Left renal pelvis (tissue), 4 donors: ENCODE measurements at places on chromosomes 1 and 21. TPM values are rescaled to one million over a fixed set of nuclear protein-coding genes. Genes with fewer than 3 reads are reported as not detected.
A peak's percentile ranks its signal among the peaks of the same experiment; 100 is the strongest.

DNA sequence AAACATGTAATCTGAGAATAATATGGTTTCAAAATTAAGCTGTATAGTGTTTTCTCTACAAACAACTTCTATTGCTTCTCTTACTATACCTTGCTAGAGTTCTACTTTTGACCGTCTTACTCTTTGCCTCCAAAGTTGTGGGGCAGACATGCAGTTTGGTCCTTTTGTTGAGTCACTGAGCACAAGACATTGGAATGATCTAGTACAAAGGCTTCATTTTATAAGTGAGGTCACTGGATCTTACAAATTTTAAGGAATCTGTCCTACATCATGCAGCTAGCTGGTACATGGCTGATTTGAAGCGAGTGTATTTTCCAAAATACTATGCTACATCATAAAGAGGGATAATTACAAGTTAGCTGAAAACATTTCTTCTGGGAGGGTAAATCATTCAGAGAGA is 28.8 kb downstream of the OR10J1 start:
- no peak for DNase-seq

The S100A7A gene
- polyA plus RNA-seq, result not detected

- no peak for DNase-seq
Measured at GRCh38 chr1:36366091-36366661, 19.5 kb downstream of the STK40 start.

- DNase-seq, result no peak
Measured at GRCh38 chr1:23424293-23425192, at the start of gene TCEA3. TCEA3 (minus strand) TSS chr1:23424748; CDS start chr1:23424633, 115 bp downstream.

The LRRC71 gene
- 1.4 TPM for polyA plus RNA-seq

DNA sequence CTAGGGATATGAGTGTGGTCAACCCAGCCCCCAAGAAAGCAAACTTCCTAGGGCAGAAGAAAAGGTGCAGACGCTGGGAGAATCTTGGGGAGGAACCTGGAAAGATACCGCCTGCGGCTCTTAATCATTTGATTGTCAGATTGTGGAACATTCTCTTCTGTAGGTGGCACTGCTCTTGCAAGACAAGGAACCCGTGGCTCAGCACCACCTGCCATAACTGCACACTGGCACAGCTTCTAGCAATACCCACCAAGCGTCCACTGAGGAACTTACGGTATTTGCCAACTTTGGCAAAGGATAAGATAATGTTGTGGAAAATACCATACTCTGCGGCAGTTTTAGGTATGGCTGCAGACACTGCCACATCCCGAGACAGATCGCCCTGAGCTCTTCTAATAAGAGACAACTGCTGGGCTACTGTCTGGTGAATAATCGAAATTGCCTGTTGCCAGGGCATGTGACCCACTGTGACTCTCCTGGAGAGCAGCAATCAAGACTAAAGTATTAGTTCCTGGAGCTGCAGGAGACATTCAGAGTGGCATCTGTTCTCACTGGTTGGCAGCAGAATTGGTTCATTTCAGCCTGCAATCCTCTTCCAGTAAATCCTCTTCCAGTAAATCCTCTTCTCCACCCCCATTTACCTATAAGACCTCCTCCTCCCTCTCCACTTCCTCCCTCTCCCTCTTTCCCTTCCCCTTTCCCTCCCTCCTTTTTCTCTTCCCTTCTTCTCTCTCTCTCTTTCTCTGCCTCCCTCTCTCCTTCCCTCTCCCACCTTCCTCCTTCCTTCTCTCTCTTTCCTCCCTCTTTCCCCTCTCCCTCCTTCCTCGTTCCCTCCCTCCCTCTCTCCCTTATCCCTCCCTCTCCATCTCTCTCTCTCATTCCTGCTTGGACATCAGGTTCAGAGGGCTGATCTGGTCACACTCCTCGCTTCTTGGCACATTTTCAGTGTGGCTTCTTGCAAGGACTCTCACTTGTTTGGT is 49.7 kb upstream of the B3GALT5 start:
- no peak for DNase-seq

DNA sequence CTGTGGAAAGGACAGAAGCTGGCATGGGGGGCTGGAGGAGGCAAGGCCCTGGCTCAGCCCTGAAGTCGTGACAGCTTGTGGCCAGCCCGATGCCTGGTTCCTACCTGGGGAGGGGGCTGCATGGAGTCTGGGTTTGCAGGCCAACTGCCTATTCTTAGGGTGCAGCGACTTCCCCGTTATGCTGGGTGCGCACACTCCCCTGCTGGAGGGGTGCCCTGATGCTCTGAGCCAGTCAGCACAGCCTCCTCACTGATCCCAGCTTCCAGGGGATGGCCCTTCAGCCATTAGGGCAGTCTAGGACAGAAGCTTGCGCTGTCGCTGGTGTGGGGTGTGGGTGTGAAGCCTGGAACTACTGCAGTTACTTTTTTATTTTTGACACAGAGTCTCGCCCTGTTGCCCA is 30.0 kb upstream of the SLC19A1 start:
- no peak for DNase-seq

The FCRLB gene
- polyA plus RNA-seq, result 5.8 TPM

DNA sequence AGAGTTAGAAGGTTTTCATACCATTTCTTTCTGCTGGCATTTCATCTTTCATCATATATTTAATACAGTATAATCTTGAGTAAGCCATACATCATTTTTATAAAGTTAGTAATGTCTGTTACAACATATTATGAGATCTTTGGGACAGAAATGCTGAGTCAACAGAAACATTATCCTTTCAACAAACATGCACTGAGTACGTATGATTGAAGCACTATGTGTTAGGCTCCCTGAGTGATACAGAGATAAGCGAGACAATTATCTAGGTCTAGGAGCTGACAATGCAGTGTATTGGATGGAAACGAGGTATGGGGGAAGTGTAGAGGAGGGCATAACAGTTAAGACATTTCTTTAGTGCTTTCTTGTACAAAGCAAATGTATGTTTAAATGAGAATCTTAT is 19.7 kb upstream of the GPR52 start:
- DNase-seq, result no peak

GRCh38 chr1:2322065-2322571 is 69.2 kb downstream of the MORN1 start:
- DNase-seq, result peak; percentile 84

GRCh38 chr1:116371752-116372151 is 1.3 kb upstream of the ATP1A1 start:
- DNase-seq, result no peak

- DNase-seq, result no peak
Measured at GRCh38 chr1:41780916-41781315, 137.8 kb downstream of the HIVEP3 start.

- no peak for DNase-seq
Measured at GRCh38 chr21:19713313-19713712, 1284.9 kb upstream of the NCAM2 start.

DNA sequence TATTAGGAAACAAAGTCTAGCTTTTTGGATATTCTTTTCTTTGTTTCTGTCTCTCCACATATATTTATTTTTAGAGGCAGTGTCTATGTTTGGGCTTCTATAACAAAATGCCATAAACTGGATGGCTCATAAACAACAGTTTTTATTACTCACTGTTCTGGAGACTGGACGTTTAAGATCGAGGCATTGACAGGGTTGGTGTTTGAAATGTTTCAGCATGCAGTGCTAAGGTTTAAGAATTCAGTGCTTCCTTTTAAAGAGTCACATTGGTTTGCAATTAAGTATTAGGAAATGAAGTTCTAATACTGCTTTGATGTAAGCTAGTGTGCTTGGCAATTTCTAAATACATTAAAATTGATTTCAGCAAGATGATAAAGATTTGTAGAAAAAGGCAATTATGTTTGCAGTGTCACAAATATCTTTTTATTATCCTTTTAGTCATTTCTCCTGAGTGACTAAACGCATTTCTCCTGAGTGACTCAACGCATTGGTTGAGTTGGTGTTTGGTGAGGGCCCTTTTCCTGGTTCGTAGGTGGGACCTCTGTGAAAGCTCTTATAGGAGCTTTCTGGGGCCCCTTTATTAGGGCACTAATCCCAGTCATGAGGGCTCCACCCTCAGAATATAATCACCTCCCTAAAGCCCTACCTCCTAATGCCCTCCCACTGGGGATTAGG is 317.0 kb downstream of the USP25 start:
- DNase-seq, result no peak

The IL22RA1 gene
- polyA plus RNA-seq, result 2.3 TPM

The HRNR gene
- polyA plus RNA-seq, result 0.13 TPM

The ZNF697 gene
- polyA plus RNA-seq, result 20.8 TPM

DNA sequence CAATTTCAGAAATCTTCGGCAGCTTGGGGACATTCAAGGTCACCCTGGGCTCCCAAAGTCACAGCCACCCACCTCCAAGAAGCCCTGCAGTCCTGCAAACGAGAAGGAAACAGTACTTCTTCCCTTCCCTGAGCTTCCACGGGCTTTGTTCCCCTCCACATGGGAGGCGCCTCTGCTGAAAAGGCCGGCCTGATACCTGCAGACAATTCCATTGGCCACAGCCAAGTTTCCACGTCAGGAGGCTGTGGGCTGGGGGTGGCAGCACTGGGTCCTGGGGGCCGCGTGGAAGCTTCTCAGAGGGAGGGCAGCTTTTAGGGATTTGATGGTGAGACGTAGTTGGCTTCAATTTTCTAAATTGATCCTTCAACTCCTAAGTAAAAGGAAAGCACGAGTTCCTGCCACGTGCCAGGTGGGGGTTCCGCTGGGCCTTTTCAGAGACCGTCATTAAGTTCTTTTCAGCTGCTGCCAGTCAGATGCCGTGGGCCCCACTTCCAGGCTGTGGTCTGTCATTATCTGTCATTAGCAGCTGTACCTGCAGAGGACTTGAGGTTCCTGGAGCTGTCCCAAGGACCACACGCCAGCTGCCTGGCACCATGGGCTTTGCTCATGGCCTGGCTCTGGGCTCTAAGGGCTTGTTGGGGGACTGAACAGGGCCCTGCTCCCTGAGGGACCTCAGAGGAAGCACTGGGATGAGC is 98.7 kb downstream of the CRYAA start:
- no peak for DNase-seq

The MASP2 gene
- 4.2 TPM for polyA plus RNA-seq

- no peak for DNase-seq
Measured at GRCh38 chr1:44553771-44554170, 120.5 kb downstream of the TMEM53 start.

The PERM1 gene
- polyA plus RNA-seq, result 0.32 TPM

- DNase-seq, result no peak
Measured at GRCh38 chr1:20282533-20282932, 8.1 kb upstream of the VWA5B1 start.

The DMBX1 gene
- polyA plus RNA-seq, result 0.12 TPM

The UBL4B gene
- not detected for polyA plus RNA-seq

The WDR26 gene
- 96.6 TPM for polyA plus RNA-seq

GRCh38 chr1:170663404-170664092 is 383 bp upstream of the PRRX1 start:
- no peak for DNase-seq

DNA sequence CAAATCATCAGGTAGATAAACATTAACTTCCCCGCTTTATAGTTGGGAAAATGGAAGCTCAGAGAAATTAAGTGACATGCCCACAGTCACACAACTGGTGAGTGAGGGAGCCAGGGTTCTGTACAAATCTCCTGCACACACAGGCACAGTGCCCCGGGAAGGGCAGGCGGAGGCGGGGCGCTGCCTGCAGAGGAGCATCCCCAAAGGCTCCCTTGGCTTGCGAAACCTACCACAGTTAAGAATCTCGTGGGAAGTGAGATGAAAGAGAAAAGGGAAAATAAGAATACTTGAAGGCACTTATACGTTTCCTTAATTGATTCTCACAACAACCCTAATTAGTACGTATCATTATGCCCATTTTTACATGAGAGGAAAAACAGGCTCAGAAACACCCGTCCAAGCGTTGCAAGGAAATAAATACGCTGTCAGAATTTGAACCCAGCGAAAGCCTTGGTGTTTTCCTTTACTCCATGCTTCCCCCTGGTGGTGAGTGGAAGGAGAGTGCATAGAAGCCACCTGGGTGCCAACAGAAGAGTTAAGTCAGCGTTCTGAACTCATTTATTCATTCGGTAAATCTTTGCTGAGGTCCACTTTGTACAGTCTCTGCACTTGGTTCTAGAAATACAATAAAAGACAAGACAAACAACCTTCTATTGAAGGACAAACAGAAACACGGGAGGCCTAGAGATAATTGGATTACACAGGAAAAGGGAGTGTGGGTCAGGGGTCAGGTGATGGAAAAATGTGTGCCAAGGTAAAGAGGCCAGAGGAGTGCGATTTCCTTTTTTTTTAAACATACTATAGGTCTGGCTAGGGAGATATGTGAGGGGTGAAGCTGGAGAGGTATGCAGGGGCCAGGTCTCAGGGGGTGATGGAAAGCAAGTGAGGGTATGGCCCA is 28.4 kb downstream of the ACP6 start:
- no peak for DNase-seq

The LCE1E gene
- not detected for polyA plus RNA-seq

The VCAM1 gene
- 96.5 TPM for polyA plus RNA-seq

The RNF186 gene
- not detected for polyA plus RNA-seq

GRCh38 chr1:156489935-156490293 is 10.7 kb downstream of the MEF2D start:
- DNase-seq, result no peak

The ASCL5 gene
- polyA plus RNA-seq, result 0.17 TPM

The PIGM gene
- 13.9 TPM for polyA plus RNA-seq

DNA sequence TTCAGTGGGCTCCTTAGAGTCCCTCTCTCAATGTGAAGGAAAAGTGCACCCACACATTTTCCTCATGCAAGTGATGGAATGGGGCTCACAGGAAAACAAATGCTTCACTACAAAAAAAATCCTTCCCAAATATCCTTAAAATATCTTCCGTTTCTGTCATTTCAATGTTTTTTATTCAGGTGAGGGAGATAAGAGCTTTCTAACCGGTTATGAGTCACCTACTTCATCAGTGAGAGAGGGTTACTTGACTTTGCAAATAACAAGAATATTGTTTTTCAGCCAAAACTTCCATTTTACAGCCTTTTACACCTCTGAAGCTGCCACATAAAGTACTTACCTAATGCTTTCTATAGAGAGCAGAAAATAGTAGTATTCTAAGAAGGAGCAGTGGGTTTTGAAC is 98.3 kb upstream of the CD55 start:
- DNase-seq, result no peak

- DNase-seq, result no peak
Measured at GRCh38 chr1:212990276-212990675, 25.4 kb downstream of the ANGEL2 start.

The VASH2 gene
- polyA plus RNA-seq, result 21.8 TPM

GRCh38 chr1:242000434-242000833 is 1.5 kb upstream of the MAP1LC3C start:
- DNase-seq, result no peak

GRCh38 chr21:26806801-26807295 is 38.4 kb downstream of the ADAMTS1 start:
- no peak for DNase-seq

- no peak for DNase-seq
Measured at GRCh38 chr21:43758111-43758641, 17.9 kb downstream of the CSTB start.

GRCh38 chr1:183968386-183968785 is 69.1 kb downstream of the COLGALT2 start:
- no peak for DNase-seq
